T1000 (cell line): ENCODE measurements at places on chromosomes 6 and 20.

DNA sequence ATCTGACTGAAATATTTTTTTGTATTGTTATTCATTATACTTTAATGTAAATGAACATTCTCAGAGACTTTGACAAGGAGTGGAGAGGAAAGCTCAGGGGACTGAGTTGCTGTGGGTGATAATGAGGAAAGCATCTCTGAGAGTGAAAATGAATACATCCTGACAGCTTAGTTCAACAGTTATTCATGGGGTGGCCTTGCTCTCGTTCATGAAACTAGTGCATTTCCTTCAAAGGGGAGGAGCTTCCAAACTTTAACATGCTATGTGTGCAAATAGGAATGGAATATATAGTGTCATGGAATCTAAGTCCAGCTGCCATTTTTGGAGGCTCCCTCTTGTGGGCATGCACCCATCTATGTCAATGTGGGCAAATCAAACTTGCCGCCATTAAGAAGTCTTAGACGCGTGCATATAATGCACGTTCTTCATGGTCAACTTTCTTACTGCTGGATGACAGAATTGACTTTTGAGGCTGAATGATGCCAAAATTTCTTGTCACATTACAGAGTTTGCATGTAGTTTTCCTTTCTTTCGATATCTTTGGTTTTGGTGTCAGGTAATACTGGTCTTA is 124.3 kb upstream of the TMEM170B start:
- DNase-seq: no peak

- no peak for DNase-seq
Observed at GRCh38 chr6:158184608-158185007, 16.5 kb downstream of the GTF2H5 start.

GRCh38 chr20:25054995-25055629 is 2.8 kb downstream of the ACSS1 start:
- no peak for DNase-seq

- DNase-seq: no peak
Observed at GRCh38 chr20:38260378-38261053, at the start of gene KIAA1755. KIAA1755 (minus strand) TSS chr20:38260735; CDS start chr20:38260500, 235 bp downstream.

DNA sequence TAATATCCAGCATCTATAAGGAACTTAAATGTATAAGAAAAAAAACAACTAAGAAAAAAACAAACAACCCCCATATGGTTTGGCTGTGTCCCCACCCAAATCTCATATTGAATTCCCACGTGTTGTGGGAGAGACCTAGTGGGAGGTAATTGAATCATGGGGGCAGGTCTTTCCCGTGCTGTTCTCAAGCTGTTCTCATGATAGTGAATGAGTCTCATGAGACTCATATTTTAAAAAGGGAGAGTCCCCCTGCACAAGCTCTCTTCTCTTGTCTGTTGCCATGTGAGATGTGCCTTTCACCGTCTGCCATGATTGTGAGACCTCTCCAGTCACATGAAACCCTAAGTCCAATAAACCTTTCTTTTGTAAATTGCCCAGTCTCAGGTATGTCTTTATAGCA is 105.7 kb upstream of the GJE1 start:
- no peak for DNase-seq

DNA sequence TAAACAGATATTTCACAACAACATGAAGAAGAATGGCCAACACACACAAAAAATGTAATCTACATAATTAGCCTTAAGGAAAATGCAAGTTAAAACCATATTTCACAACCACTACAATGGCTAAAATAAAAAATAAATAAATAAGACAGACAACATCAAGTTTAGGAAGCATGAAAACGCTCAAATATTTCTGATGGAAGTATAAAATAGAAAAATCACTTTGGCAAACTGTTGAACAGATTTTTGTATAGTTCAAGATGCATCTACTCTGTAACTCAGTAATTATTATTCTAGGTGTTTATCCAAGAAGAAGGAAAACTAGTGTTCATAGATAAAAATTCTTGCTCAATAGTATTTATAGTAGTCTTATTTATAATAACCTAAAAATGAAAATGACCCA is 1410.1 kb upstream of the ADGRB3 start:
- no peak for DNase-seq

DNA sequence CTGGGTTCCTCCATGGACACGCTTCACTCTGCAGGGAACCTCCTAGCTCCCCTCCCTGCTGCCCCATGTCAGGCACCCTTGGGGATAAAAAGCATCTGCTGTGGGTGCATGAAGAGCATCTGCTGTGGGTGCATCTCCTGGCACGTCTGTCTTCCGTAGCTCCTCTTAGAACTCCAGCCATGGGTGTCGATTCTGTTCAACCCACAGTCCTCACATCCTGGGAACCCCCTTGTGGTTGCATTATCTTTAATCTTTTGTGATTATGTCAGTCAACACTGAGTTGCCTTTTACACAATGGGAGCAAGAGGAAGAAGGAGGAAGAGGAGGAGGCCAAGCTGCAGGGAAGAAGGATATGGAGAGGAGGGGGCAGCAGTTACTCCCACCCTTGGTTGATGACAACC is 24.1 kb upstream of the CCR6 start:
- no peak for DNase-seq

GRCh38 chr6:34912715-34913464 is 23.8 kb downstream of the ANKS1A start:
- DNase-seq: no peak

DNA sequence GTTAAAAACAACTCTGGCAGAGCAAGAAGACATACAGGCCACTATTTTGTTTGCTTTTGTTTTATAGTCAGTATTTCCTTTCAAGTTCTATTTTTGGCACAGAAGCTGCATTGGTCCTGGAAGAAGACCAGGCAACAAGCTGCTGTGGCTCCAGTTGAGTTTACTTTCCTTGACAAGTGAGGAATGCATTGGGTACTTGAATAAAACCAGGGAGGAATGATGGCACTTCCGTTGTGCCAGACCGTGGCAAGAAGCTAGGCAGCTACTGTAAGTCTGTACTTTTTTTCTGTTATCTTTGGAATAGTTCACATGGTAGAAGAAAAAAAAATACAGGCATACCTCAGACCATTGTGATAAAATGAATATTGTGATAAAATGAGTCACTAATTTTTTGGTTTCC is 66.3 kb downstream of the NCOA3 start:
- DNase-seq: no peak

DNA sequence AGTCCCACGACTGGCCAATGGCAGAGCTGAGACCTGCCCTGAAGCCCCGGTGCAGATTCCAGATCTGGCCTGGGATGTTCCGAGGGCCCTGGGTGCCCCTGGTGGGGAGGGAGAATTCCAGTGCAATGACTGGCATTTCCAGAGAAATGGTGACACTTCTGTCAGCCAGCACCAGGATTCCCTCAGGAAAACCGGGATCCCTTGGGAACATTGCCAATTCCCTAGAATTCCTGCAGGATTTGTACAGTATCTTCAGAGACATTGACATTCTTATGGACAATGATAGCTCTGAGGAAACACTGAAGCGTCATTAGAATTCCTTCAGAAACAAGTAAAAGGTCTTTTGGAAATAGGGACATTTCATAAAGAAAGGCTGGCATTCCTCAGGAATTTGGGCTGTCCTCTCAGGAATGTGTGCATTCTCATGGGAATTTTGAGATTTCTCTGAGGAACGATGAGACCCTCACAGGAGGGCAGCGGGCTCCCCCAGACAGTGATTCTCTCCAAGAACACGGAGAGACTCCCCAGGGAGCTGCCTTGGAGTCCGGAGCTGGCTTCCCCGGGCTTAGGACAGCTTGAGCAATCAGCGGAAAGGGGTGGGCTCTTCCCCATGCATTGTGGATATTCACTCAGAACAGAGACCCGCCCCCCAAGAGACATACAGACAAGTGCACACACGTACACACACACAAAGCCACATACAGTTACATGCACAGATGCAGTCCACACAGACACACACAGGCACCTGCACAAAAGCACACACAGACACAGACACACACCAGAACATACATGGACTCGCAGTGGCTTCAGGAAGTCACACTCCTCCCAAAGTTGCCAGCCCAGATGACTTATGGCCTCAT is 35.2 kb upstream of the BPIFA2 start:
- DNase-seq: no peak

- no peak for DNase-seq
Observed at GRCh38 chr6:149988550-149989346, 25.0 kb downstream of the ULBP1 start.

DNA sequence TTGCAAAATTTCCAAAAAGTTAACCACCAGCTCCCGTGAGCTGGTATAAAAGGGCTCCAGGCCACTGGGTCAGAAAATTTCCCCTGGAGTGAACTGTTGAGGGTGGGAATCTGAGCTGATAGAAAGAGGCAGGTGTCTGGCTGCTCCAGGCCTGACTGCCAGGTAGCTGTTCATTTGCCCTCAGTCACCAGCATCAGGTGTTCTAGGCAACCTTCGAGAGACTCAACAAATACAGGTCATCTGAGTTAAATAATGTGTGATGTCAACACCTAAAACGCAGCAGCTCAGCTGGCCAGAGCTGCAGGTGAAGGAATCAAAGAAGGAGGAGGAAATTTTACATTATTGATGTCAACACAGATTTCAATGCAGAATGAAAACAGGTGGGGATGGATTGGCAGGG is 46.7 kb downstream of the KCNK5 start:
- DNase-seq: no peak

- no peak for DNase-seq
Observed at GRCh38 chr6:356828-357251, 34.7 kb upstream of the IRF4 start.

DNA sequence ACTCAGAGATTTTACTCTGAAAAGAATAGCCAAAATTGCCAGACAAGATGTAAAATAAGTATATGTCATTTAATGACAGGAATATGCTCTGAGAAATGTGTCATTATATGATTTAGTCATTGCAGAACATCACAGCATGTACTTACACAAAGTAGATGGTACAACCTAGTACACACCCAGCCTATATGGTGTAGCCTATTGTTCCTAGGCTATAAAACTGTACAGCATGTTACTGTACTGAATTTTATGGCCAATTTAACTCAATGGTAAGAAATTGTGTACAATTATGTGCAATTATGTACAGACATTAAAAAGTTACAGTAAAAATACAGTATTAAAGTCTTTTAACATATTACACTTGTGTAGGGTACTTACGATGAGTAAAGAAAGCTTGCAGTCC is 311.9 kb upstream of the EPHA7 start:
- no peak for DNase-seq

- DNase-seq: no peak
Observed at GRCh38 chr6:141321493-141322347, 811.0 kb upstream of the GJE1 start.
